Activated CD4-positive, alpha-beta T cell treated with anti-CD3 and anti-CD28 coated beads for 36 hours (primary cell): ENCODE measurements at places on chromosomes 13 and 19.

- DNase-seq = no peak
These were observed 1.7 kb upstream of the SLC10A2 start for GRCh38 chr13:103067751-103068555.

GRCh38 chr19:6451583-6452222 lies 7.9 kb downstream of the SLC25A23 start:
- DNase-seq = no peak

DNA sequence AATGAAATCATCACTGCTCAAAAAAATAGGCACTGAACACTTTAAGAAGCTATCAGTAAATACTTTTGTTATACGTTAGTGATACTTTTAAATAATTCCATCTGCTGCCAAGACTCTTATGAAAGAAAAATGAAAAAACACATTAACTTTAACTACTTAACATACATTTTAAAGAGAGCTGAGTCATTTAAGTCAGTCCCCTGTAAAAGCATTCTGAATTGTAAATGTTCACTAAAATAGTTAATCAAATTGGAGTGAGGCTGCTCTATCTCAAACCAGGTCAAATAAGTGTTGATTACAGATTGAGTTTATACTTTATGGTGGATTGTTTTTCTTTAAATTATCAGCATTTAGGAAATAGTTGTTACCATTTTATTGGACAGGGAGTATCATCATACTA lies 274.2 kb downstream of the MYO16 start:
- no peak for DNase-seq

- DNase-seq = no peak
These were observed 48.4 kb downstream of the DNAJC15 start for GRCh38 chr13:43071824-43072223.

DNA sequence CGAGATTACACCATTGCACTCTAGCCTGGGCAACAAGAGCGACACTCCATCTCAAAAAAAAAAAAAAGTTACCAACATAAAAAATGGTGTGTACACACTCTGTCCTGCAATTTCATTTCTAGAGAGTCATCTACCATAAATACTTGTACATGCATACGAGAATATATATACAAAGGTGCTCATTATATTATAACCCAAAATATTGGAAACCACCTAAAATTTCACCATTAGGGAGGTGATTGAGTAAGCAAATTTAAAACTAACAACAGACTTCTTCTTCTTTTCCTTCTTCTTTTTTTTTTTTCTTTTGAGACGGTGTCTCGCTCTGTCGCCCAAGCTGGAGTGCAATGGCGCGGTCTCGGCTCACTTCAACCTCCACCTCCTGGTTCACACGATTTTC lies 7.4 kb upstream of the C5AR1 start:
- no peak for DNase-seq

DNA sequence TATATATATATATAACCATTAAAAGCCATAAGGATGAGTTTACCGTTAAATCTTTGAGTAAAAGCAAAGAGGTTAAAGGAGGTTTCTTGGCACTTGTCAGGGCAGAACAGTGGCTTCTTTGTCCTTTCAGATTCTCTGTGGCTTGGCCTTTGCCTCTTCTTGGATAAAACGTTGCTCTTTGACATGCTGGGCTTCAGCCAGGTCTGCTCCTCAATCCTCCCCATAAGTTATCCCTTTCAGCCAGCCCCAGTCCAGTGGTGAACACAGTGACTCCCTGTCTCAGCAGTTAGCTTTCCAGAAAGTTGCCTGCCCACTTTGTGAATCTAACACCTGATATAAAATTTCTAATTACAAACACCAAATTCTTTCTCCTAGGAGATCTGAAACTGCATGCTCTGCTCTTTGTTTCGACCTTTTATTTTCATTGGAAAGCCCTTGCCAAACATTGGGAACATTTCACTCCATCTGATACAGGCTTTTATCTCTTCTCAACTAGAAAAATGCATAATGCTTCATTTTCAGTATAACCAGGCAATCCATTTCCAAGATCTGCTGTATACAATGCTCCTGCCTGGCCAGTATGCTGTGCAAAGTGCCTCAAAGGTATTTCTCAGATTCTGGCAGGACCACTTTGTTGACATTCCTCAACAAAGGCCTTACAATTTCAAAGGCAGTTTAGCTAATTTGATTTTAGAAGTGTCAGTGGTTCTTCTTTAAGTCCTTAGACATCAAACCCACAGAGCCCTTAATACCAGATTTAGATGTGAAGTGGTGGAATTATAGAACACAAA lies 16.2 kb upstream of the MED4 start:
- no peak for DNase-seq
